ENCODE measurements at places on chromosomes 7 and 10. TPM values are rescaled to one million over a fixed set of nuclear protein-coding genes. Genes with fewer than 3 reads are reported as not detected.

METTL27 gene
- 6.2 TPM for total RNA-seq

DNA sequence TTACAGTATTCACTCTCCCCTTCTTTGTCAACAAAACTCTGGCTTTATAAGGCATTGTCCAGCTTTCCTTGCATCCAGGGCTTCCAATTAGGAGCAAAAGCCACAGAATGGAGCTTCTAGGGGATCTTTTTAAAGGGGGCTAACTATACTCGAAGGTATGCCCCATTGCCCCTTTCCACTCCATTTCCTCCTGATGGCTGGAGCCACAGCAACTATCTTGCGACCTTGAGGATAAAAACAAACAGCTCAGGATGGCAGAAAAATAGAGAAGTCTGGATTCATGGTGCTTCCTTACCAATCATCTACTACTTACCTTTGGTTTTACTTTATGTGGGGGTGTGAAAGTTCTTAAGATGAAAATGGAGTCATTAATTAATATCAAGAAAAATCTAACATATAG lies 206.3 kb upstream of the PODXL start:
- H3K27me3 ChIP-seq, result no peaks in the 10 kb centered on the region
- no peaks in the 10 kb centered on the region for H3K36me3 ChIP-seq
- peaks cover 5% of the 10 kb centered on the region for H3K4me1 ChIP-seq
- DNase-seq, result no peak

DNA sequence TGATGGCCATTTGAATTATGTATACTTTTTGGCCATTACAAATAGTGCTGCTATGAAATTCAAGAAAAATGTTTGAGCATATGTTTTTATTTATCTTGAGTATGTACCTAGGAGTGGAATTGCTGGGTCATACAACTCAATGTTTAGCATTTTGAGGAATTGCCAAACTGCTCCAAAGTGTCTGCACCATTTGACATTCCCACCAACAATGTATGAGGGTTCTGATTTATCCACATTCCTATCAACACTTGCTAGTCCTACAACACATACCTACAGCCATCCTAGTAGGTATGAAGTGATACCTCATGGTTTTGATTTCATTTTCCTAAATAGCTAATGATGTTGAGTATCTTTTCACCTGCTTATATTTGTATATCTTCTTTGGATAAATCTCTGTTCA lies 165.5 kb downstream of the NOC3L start:
- H3K4me1 ChIP-seq, result no peaks in the 10 kb centered on the region
- H3K4me3 ChIP-seq, result no peak overlapping the region
- DNase-seq, result no peak
- no peak overlapping the region for H3K27ac ChIP-seq

MCM10 gene
- total RNA-seq, result 60.3 TPM

NEURL1 gene
- total RNA-seq, result 0.73 TPM

GRCh38 chr10:132898391-132899053 lies 43.8 kb downstream of the CFAP46 start:
- H3K4me1 ChIP-seq, result peaks cover 1% of the 10 kb centered on the region
- no peak overlapping the region for H3K4me3 ChIP-seq
- H3K36me3 ChIP-seq, result no peaks in the 10 kb centered on the region
- DNase-seq, result no peak

ZCWPW1 gene
- 1.4 TPM for total RNA-seq

ANKRD30A gene
- not detected for total RNA-seq

GRCh38 chr7:16581286-16581685 lies 54.7 kb downstream of the LRRC72 start:
- no peak overlapping the region for H3K4me3 ChIP-seq
- H3K27me3 ChIP-seq, result no peaks in the 10 kb centered on the region
- H3K4me1 ChIP-seq, result no peaks in the 10 kb centered on the region
- DNase-seq, result no peak
- H3K36me3 ChIP-seq, result no peaks in the 10 kb centered on the region
- H3K27ac ChIP-seq, result no peak overlapping the region

MYO1G gene
- total RNA-seq, result 0.19 TPM

DNA sequence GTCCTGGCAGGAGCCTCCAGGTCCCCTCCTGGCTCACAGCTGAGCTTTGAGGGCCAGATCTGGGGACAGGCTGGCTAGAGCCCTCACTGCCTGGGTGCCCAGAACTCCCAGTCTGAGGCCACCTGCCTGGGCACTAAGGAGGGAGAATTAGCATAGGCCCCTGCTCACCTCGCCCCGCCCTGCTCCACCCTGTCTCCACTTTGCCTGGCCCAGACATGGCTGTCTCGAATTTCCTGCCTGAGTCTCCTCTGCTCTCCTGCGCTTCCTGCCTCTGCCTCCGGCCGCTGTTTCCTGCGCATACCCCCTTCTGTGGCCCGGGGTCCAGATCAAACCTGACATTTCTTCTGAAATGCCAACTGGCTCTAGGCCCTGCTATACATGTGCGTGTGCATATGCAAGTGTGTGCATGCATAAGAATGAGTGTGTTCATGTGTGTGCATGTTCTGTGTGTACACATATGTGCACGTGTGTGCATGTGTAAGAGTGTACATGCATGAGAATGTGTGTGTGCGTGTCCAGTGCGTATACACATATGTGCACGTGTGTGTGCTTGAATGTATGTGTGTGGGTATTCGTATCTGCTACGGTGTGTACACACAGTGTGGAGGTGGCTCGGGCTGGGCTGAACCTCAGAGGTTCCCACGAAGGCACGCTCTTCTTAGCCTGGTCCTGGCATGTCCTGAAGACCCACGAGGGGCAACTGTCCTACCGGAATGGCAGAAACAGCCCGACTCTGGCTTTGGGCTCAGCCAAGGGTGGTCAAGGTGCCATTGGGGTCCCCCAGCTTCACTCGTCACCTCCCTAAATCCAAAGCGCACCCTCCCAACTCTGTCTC lies 64.9 kb downstream of the MYL10 start:
- H3K36me3 ChIP-seq, result no peaks in the 10 kb centered on the region
- no peaks in the 10 kb centered on the region for H3K27me3 ChIP-seq
- H3K27ac ChIP-seq, result no peak overlapping the region
- DNase-seq, result no peak

ABCB1 gene
- 0.88 TPM for total RNA-seq

DNA sequence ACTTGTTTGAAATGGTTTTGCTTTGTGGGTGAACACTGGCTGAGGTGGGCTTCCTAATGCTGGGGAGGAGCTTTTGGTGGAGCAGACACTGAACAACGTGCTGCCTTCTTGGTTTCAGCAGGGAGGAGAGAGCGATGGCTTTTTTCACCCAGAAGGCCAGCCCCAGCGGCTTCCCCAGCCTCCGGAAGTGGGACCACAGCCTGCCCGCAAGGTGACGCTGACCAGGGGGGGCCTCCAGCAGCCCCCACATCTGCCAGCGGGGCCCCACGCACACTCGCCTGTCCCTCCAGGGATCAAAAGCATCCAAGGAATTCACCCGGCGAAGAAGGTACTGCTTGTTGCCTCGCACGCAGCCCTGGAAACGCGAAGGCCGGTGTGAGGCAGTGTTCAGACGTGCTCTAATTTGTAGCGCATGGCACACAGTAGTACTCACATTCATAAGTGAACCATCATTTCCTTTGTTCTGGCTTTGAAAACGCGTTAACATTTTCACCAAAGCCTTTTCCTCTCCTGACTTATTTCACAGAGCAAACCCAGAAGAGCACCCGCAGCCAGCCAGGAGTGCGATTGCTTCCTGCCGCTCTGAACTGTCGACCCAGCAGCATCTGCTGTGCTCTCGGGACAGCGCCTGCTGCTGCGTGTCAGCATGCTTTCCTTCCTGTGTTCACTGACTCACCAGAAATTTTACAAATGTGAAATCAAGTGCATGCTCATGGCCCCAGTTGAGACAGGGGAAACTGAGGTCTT lies 48.4 kb downstream of the SHH start:
- no peak for DNase-seq
- no peak overlapping the region for H3K4me3 ChIP-seq
- no peaks in the 10 kb centered on the region for H3K4me1 ChIP-seq
- H3K27ac ChIP-seq, result no peak overlapping the region
- H3K27me3 ChIP-seq, result no peaks in the 10 kb centered on the region

UCN3 gene
- not detected for total RNA-seq

GRCh38 chr7:98553666-98554065 lies 63.4 kb upstream of the NPTX2 start:
- no peak for DNase-seq
- no peaks in the 10 kb centered on the region for H3K4me1 ChIP-seq
- no peak overlapping the region for H3K27ac ChIP-seq
- H3K36me3 ChIP-seq, result no peaks in the 10 kb centered on the region
- no peaks in the 10 kb centered on the region for H3K27me3 ChIP-seq

- H3K27me3 ChIP-seq, result no peaks in the 10 kb centered on the region
- no peak overlapping the region for H3K4me3 ChIP-seq
- no peak for DNase-seq
- no peaks in the 10 kb centered on the region for H3K4me1 ChIP-seq
- H3K27ac ChIP-seq, result no peak overlapping the region
Observed at GRCh38 chr10:120607710-120608703, 151.0 kb downstream of the PLPP4 start.

NIPSNAP2 gene
- total RNA-seq, result 45.2 TPM

- no peaks in the 10 kb centered on the region for H3K27me3 ChIP-seq
- H3K36me3 ChIP-seq, result no peaks in the 10 kb centered on the region
- no peak overlapping the region for H3K27ac ChIP-seq
Observed at GRCh38 chr10:50393784-50394467, 142.6 kb upstream of the ASAH2 start.

- H3K36me3 ChIP-seq, result no peaks in the 10 kb centered on the region
- DNase-seq, result no peak
- no peak overlapping the region for H3K4me3 ChIP-seq
- peaks cover 3% of the 10 kb centered on the region for H3K4me1 ChIP-seq
Observed at GRCh38 chr7:47501406-47501805, 80.5 kb downstream of the TNS3 start.

DNA sequence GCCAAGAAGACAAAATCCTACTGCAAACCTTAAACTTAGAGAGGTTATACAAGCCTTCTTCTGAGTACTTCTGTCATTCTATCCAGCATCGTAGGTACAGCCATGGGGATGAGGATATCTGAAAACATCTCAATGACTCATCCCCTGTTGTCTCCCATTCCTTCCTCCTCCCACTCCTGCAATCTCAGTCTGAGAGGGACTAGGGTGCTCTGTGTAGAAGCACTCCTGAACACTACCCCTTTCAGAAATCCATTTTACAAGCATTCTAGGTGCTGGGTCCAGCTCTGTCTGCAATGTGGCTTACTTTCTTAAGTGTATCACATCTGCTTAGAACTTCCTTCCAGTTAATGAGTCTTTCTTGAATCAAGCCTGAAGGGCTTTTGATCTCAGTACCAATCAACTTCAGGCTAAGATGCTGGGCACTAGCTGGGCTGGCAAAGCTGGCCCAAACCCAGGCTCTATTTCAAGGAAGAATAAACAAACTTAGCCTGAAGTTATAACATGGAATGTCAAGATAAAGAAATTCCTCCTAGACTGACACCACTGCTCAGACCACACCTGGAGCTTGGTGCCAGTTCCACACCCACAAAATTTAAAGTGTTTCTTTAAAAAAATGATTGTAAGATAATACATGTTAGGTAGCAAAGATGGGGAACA lies 270.3 kb upstream of the AOAH start:
- no peak overlapping the region for H3K27ac ChIP-seq
- H3K36me3 ChIP-seq, result no peaks in the 10 kb centered on the region
- DNase-seq, result no peak
- no peaks in the 10 kb centered on the region for H3K4me1 ChIP-seq

DNA sequence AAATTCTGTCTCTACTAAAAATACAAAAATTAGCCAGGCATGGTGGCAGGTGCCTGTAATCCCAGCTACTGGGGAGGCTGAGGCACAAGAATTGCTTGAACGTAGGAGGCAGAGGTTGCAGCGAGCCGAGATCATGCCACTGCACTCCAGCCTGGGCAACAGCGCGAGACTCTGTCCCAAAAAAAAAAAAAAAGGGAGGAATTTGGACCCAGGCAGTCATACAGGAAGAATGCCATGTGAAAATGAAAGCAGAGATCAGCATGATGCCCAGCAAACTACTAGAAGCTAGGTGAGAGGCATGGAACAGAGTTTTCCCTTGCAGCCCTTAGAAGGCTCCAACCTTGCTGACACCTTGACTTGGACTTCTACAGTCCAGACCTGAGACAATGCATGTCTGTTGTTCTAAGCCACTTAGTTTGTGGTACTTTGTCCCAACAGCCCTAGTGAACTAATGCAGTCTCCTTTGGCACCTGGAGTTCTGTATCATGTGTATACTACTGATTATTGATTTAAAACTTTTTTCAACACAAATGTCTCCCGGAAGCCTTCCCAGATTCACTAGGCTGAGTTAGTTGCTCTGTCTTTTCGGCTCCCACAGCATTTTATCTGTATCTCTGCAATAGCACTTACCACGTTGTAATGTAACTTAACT lies 10.2 kb upstream of the BAG3 start:
- H3K4me1 ChIP-seq, result no peaks in the 10 kb centered on the region
- no peaks in the 10 kb centered on the region for H3K36me3 ChIP-seq
- no peak overlapping the region for H3K4me3 ChIP-seq
- no peaks in the 10 kb centered on the region for H3K27me3 ChIP-seq
- H3K27ac ChIP-seq, result no peak overlapping the region

DNA sequence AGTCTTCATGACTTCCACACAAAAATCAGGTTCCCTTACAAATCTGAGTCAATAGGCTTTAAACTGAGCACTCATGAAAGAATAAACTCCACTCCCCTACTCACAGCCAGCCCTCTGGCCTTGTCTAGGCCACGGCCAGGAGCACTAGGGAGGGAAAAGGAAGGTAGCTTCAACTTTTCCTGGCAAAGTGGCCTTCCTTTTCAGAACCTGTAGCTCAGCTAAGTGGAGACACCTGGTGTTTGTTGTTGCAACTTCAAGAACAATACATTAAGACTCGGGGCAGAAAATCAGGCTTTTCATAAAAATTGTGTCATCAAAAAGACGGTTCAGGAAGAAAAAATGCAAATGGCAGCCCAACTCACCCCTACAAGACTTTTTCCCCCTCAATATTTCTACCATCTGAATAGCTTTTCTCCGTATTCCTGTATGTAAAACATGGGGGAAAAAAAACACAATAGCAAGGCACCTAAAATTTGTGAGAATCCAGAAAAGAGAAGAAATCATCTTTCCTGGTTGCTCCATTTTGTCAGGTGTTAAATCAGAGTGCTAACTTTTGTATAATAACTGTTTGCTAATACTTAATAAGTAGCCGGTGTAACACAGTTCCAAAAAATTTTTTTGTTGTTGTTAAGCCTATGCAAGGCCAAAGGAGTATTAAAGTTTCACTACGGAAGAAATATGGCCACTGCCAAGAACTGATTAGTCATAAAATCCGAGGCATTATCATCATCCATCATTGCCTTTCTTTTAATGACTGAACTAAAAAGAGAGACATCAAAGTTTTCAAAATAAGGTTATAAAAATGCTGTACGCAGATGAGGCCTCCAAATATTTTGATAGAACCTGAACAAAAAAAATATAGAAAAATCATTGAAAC lies 66.2 kb upstream of the ARID5B start:
- no peaks in the 10 kb centered on the region for H3K36me3 ChIP-seq
- no peak overlapping the region for H3K4me3 ChIP-seq
- H3K27me3 ChIP-seq, result no peaks in the 10 kb centered on the region
- no peak overlapping the region for H3K27ac ChIP-seq
- H3K4me1 ChIP-seq, result no peaks in the 10 kb centered on the region
- DNase-seq, result no peak

ZNF727 gene
- total RNA-seq, result not detected

- H3K4me1 ChIP-seq, result no peaks in the 10 kb centered on the region
- no peak overlapping the region for H3K27ac ChIP-seq
- no peak overlapping the region for H3K4me3 ChIP-seq
- no peaks in the 10 kb centered on the region for H3K36me3 ChIP-seq
- DNase-seq, result no peak
Observed at GRCh38 chr10:31885971-31886370, 42.7 kb downstream of the ARHGAP12 start.

SEMA3C gene
- total RNA-seq, result 0.98 TPM

- no peaks in the 10 kb centered on the region for H3K36me3 ChIP-seq
- no peak overlapping the region for H3K4me3 ChIP-seq
- H3K27me3 ChIP-seq, result no peaks in the 10 kb centered on the region
- DNase-seq, result no peak
Observed at GRCh38 chr10:12984165-12984747, 17.3 kb downstream of the CCDC3 start.
